NCI-H345 (cell line): ENCODE measurements at places on chromosomes 2 and 18.

DNA sequence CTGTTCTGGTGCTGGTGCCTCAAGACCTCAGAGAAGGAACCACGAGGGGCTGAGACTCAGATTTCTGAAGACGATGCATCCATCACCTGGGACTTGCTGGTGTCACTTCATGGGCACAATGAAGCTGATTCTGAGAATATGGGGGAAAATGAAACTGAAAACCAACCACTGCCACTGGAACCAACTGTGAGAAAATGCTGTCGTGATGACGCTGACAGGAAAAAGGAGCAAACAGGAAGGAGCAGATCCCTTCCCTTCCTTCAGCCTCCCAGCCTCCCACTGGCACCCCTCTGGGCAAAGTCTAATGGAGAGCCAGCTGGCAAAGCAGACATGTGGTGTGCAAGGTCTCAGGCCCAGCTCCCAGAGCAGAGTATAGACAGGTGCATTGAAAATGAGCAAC, 109.7 kb downstream of the FOXI3 start:
- DNase-seq: no peak

DNA sequence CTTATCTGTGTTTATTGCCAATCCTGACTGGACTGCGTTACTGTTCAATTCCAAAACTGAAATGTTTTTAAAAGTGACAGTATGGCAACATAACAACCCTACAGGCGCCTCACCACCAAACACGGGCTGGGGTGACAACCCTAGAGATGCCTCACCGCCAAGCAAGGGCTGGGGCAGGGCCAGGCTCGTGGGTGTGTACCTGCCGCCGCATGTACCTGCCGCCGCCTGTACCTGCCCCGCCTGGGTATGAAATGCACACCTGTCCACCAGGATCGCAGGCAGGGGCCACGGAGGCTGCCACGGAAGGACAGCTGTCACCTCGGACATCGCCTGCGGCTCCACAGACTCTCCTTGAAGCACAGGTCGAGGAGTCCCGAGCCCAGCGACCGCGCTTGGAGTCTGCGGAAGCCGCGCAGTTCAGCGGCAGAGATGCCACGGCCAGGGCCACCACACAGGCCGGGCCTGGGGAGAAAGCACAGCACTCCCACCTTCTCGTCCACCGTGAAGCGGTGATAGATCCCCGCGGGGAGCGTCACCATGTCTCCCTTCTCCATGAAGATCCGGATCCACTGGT, 18.9 kb downstream of the ADI1 start:
- no peak for DNase-seq

DNA sequence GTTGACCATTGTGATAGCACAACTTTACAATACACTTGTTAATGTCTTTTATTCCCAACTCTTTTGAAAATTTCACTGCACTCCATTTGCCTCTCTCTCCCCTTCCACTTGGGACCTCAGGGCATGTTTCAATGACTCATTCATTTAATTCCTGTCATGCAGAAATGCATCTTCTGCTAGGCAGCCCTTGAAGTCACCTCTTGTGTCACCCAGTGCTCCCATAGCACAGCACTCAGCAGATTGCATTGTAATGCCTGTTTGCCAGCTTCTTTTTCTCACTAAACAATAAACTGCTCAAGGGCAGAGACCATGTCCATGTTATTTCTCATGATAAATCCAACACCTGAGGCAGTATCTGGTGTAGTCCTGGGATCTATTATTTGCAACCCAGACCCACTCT, 85.9 kb upstream of the ACSL3 start:
- DNase-seq: peak; percentile 84

DNA sequence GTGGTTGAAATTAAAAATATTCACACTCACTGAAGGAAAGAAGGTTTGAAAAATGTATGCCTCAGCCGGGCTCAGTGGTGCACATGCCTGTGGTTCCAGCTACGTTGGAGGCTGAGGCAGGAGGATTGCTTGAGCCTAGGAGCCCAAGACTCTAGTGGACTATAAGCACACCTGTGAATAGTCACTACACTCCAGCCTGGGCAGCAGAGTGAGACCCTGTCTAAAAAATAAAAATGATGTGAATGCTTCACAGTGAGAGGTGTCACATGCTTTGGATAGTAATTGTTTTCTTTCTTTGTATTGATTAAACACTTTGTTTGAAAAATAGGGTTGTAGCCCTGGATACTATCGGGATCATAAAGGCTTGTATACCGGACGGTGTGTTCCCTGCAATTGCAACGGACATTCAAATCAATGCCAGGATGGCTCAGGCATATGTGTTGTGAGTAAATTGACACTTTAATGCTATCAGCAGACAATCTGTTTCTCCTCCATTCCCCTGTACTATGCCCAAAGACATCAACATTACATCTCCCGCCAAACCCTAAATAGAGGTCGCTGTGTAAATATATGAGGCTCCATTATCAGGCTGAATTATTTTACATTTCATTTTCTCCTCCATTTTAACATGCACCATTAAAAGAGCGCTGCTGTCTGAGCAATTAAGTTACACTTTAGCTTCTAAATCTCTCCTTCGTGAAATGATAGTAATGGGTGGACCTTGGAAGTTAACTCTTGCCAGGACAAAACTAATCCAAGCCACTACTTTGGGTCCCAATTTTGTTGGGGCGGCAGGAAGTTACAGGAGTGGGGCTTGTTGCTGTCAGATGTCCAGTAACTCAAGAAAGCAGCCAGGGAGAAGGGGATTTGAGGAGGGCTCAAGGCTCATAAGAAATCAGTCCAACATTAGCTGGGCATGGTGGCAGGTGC, 138.3 kb upstream of the TTC39C start:
- no peak for DNase-seq

- DNase-seq: no peak
Observed at GRCh38 chr2:19536136-19536535, 177.7 kb upstream of the OSR1 start.

GRCh38 chr2:42249887-42250286, 80.7 kb downstream of the EML4 start:
- peak; percentile 70 for DNase-seq

DNA sequence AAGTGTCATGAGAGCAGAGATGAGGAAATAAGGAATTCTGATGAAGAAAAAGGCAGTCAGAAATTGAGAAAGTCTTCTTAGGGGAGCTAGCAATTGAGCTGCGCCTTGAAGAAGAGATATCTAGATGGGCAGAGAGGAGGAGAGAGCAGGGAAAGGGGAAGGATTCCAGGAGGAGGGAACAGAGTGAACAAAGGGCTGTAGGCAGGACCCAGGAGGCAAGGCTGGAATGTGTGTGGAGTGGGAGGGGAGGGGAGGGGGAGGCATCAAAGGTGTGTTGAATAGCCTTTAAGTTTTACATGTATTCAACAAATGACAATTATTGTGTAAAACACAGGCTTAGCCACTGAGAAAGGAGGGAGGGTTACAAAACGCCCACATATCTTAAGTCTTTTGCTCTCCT, 164.5 kb downstream of the TDRD15 start:
- DNase-seq: no peak

DNA sequence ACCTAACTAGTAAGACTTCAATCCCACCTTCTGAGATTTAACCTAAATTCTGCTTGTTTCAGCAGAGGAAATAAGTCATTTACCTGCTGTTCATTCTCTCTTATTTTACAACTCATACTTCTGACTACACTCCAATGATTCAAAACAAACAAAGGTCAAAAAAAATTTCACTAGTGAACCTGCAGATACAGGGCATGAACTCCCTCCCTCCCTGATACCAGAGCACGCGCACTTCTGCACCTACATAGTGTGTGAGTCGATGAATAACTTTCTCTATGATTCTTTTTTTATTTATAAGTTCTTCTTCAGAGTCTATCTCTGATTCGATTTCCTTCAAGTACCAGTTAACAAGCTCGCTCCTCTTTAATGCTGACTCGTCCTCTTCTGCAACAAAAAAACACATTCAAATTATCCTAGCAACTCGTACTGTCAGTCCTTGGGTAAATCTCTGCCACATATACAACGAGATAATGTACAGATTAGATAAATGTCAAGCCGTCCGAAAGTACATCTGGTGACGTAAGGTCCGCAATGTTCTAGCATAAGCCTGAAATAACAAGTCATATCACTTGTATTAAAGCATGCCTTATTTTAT, 7.4 kb upstream of the LCT start:
- DNase-seq: no peak

DNA sequence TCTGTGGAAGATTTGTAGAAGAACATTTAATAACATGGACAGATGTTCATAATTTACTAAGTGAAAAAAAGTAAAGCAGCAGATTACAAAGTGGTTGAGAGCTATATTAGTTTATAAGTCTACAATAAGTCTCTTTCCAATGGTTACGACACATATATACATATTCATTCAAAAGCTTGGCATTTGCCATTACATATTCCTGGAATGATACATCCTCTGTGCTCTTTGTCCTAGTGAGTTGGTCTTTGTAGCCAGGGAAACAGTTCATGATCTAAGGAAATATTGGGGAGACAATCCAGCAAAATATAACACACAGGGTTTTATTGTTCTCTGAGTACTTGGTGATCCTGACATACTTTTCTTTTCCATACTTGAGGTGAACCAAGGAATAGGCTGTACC, 32.5 kb upstream of the SOS1 start:
- no peak for DNase-seq

DNA sequence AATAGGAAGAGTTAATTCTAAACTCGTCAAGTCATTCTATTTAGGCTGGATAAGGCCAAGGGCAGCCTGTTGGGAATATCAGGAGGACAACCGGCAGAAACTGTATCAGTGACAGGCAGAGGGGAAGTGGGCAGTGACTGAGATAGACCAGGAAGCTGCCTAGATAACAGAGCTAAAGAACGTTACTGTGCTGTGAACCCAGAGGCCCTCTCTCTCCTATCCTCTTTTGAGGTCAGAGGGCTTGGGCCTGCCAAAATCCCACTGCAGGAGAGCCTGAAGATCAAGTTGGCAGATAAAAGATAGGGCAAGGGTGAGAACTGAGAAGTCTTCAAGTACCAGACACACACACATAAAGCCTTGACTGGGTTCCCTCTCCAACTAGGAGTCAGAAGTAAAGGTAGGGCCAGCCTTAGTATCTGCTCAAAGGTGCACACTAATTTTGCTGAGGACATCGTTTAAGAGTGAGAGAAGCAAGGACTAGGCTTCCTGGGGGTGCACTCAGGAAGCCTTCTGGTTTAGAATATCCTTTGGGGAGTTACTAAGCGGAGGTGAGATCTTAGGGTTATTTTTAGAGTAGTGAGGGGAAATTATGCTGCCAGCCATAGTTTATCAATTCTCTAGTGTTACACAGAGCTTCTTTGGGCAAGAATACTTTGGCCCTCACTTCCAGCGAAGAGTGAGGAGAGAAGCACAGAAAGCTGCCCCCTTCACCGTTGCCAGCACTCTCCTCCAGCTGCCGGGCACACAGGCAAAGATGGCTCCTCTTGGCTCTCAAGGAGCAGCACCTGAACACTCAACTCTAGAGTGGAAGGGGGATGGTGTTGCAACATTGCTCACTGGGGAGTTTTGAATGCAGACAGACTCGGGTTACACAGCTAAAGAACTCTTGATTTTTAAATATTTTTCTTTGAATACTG, 9.8 kb downstream of the CAVIN2 start:
- no peak for DNase-seq

DNA sequence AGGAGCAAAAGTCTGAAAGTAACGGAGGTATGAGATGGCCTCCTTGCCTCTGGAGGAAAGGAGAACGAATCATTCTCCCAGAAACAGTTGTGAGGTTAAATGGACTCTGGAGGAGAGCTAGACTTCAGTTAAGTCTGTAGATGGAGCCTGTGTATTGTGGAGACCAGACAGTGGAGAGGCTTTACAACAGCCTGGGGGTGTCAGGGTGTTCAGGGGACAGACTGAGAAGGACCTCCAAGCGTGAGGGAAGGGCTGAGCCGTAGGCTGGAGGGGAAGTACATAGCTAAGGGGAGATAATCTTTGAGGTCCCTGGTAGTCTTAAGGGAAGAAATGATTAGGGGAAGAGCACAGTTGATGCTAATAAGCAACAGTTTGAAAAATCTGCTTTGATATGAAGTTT, 76.6 kb downstream of the GALNT1 start:
- DNase-seq: no peak

- peak; percentile 20 for DNase-seq
Observed at GRCh38 chr18:8480506-8481328, 128.5 kb upstream of the RAB12 start.

DNA sequence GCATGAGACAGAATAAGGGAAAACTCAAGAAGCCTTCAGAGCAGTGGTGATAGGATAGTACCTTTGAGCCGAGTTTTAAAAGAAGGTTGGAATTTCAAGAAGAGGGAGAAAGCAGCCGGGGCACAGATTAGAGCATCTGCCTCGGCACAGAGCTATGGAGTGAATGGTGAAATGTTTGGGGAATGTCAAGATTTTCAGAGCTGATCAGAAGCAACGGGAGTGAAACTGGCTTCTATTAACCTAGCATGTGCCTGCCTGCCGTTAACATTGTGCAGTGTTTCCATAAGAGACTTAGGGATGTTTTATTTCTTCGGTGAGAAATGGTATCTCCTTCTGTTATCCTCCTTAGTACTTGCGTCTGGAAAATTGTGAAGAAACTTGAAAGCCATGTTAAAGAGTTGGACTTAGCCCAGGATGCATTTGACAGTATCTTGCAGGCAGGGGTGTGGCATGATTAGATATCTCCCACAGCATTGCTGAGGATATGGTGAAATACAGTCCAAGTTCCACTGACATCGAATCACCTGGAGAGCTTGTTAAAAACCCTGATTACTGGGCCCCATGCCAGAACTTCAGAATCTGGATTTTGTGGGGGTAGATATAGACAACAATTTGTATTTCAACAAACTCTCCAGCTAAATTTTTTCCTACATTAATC, 96.8 kb upstream of the PPP1CB start:
- DNase-seq: no peak

GRCh38 chr2:208069186-208069585, 43.9 kb upstream of the PLEKHM3 start:
- DNase-seq: no peak

DNA sequence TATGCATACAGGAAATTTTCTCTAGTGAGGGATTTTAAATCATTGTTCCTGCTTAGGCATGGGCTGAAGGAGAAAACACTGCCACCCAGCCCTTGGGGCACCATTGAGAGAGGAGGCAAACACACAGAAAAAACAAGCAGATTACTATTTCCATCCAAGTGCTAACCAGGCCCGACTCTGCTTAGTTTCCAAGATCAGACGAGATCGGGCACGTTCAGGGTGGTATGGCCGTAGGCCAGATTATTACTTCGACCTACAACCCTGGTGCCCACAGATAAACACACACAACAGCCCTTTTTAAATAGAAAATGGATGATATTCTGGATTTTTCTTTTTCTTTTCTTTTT, 45.4 kb upstream of the RHOB start:
- no peak for DNase-seq

DNA sequence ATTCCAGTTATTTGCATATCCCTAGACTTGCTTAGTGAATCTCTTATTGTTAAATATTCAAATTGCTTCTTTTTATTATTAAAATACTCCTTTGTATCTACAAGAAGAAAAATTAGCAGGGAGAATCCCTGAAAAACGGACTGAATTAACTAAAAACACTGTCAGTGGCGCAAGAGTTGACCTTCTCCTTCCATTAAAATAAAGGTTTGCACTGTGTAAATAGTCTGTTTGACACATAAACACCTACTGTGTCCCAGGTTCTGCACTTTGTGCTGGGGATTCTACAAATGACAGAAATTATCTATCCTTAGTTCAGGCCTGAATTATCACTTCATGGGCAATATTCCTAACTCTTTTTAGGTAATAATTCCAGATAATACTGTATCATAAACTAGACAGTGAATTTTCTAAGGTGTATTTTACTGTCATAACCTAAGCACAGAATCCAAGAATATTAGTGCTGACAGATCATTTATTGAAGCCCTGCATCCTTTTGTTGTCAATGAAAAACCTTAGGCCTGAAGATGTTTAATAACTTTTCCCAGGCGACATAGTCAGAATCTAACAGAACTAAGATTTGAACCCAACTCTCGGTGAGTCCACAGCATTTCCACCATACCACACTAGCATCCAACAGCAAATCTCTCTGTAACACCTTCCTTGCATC, 17.0 kb upstream of the BMP10 start:
- DNase-seq: no peak
